ENCODE measurements at places on chromosomes 12 and 14.

- no peak for DNase-seq
Observed at GRCh38 chr12:113678223-113679119, 206.8 kb upstream of the LHX5 start.

- no peak for DNase-seq
Observed at GRCh38 chr12:100497105-100497795, 23.6 kb downstream of the NR1H4 start.

GRCh38 chr12:69779928-69780327 is 41.3 kb downstream of the RAB3IP start:
- DNase-seq = peak; percentile 58

- DNase-seq = peak; percentile 94
Observed at GRCh38 chr12:60148831-60149230, 553.0 kb downstream of the SLC16A7 start.
